ENCODE measurements at places on chromosomes 5 and 9.
A peak's percentile ranks its signal among the peaks of the same experiment; 100 is the strongest.

DNA sequence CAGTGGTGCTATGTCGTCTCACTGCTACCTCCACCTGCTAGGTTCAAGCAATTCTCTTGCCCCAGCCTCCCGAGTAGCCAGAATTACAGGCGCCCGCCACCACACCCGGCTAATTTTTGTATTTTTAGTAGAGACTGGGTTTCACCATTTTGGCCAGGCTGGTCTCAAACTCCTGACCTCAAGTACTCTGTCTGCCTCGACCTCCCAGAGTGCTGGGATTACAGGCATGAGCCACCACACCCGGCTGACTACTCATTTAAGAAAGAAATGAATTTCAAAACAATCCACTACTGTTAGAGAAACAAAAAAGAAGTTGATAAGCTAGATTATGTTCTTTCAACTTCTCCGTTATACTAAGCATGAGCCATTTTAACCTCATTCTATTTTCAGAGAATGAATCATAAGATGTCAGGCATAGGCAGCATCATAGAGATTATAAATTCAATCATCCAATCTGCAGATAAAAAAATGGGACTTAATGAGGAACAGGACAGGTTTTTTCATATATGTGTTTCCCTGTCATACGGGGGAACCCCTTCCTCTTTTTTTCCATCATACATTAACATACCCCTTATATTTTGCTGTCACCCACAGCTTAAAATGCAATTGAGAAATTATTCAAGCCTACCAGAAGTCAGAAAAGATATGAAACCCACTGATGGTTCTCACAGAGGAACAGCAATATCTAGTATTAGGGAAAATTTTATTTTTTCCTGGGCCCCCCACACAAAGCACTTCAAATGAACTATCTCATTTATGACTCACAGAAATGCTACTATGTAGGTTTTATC lies 26.5 kb upstream of the ADRB2 start:
- DNase-seq: peak; percentile 29

GRCh38 chr5:138979684-138980280 lies 104.6 kb upstream of the LRRTM2 start:
- DNase-seq: peak; percentile 25

DNA sequence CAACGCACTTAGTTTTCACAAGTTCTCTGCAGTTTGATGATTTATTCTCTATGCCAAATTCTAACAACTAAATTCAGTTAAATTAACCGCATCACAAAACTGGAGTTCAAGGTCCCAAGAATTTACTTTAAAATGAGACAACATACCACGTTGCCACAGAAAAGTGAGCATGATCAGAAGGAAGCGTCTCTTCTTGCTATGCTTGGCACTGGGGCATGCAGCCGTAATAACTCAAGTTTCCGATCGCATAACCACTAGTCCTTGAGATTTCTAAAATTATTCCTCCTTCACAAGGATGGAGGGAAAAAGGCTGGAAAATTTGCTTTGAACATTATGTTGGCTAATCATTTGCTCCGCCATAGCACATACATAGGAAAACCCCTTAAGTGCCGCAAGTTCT lies 13.9 kb downstream of the NFIB start:
- DNase-seq: no peak

- DNase-seq: no peak
Measured at GRCh38 chr5:119059740-119060255, 11.1 kb upstream of the DMXL1 start.

- no peak for DNase-seq
Measured at GRCh38 chr9:136201609-136202453, 3.1 kb downstream of the LHX3 start.

DNA sequence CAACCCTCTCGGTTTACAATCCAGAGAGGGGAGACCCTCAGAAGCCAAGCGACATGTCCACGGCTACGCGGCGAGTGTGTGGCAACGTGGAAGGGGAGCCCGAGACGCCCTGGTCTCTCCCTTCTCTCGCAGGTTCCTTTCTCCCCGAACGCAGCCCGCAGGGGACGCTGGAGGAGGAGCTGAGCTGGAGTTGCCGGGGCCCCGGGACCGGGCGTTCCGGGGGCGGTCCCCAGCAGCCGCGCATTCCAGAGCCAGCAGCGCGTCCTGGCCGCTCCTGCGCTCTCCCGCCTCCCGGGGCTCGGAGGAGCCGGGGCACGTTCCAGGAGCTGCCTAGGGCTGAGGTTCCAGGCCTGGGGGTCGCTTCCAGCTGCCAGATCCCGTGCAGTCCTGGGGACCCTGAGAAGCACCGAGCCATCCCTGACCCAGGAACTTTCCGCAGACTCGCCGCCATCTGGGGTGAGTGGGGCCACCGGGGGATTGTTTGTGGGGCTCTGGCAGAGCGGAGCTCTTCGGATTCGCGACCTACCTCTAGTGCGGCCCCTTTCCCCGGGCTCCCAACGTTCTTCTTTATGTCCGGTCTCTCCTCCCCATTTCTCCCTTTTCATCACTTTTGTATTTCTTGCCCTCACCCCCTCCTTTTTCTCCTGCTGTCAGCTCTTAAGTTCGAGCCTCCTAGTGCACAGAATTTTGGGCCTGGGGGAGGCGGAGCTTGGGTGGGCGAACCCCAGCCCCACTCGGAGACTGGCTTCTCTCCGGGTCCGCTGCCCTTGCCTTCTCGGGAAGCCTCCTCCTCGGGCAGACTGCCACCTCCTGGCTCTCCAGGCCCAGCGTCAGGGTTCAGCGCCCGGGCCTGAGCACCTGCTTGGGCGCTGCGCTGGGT lies at the start of gene SMIM3:
SMIM3 (plus strand) TSS at position 241 of the 880 bp plus-strand sequence. CDS start 16,684 bp downstream, outside the sequence.
- DNase-seq: peak; percentile 80

- DNase-seq: no peak
Measured at GRCh38 chr5:123610209-123610608, 98.2 kb downstream of the CSNK1G3 start.

GRCh38 chr5:179536676-179537075 lies 13.7 kb upstream of the RUFY1 start:
- DNase-seq: no peak

- no peak for DNase-seq
Measured at GRCh38 chr9:107389617-107390071, 99.9 kb downstream of the KLF4 start.

DNA sequence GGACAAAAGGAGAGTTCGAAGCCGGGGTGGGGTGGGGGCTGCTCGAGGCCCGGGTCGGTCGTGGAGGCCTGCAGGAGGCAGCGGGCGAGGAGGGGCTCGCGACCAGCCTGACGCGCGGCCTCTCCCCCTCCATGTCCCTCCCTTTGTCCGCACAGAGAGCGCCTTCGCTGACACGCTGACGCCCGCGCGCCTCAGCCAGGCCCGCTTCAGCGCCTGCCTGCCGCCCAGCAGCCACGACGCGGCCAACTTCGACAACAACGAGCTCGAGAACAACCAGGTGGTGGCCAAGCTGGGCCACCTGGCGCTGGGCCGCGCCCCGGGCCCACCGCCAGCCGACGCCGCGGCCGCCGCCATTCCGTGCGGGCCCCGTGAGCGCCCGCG lies 42.2 kb downstream of the NEURL1B start:
- no peak for DNase-seq

DNA sequence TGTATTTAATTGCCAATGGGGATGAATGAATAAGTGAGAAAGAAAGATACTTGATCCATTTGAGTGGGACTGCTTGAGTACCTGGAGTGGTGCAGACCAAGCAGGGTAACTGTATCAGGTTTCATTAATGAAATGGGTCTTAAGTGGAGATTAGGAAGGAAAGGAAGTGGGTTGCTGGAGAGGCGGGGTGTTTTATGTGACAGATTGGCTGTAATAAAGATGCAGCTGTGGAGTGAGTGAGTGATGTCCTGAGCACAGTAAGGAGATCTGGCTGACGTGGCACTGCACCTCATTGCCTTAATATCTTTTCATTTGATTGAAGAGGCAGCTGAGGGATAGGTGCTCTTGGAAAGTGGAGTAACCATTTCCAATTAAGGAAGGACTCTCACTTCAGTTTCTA lies 161.0 kb upstream of the CCDC152 start:
- no peak for DNase-seq

DNA sequence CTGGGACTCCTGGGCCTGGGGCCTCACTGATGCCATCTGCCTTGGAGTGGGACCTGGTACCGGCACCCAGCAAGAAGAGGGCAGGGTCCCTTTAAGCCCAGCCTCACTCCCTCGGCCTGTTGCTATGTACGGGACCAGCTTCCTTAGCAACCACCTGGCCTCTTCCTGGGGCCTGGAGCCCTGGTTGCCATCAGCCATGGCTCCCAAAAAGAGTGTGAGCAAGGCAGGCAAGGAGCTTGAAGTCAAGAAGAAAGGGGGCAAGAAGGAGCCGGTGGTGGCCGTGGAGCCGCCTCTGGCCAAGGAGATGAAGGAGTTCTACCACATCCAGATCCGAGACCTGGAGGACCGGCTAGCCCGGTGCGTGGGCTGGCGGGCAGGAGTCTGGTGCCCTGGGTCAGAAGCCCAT lies at the start of gene CFAP157:
CFAP157 (plus strand) TSS at position 153 of the 406 bp plus-strand sequence; CDS start at position 197, 44 bp downstream.
- peak; percentile 27 for DNase-seq

GRCh38 chr9:16521868-16522411 lies 348.5 kb downstream of the BNC2 start:
- peak; percentile 86 for DNase-seq

DNA sequence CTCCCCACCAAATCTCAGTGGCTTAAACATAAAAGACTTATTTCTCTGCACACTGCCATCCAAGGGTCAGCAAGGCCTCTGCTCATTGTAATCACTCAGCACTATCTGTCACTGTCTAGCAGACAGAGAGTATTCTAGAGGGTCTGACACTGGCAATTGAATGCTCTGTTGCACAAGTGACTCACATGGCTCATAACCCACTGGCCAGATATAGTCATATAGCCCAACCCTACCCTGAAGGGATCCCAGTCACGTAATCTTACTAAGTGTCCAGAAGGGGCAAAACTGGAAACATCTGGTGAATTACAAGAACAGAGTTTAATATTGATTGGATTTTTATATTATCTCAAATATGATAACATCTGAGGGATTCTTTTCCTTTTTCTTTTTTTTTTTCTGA lies 80.7 kb downstream of the TSSK1B start:
- no peak for DNase-seq

- DNase-seq: peak; percentile 47
Measured at GRCh38 chr5:147887026-147887627, 8.6 kb downstream of the SCGB3A2 start.

DNA sequence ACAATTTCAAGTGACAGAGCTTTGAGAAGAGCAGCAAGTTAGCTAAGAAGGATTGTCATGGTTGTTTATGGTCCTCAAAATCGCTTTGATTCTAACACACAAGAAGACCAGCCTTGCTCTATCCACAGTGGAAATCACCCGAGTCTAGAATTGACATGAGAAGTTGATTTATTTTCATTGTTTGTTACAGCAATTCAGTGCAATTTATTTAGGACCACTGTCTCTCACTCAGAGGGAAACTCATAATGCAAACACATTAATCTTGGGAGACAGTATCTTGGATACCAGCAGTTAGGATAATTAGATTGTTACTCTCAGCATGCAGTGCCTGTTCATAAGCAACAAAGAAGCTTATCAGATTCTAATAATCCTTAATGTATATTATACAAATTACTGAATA lies 498.9 kb downstream of the NTRK2 start:
- no peak for DNase-seq

DNA sequence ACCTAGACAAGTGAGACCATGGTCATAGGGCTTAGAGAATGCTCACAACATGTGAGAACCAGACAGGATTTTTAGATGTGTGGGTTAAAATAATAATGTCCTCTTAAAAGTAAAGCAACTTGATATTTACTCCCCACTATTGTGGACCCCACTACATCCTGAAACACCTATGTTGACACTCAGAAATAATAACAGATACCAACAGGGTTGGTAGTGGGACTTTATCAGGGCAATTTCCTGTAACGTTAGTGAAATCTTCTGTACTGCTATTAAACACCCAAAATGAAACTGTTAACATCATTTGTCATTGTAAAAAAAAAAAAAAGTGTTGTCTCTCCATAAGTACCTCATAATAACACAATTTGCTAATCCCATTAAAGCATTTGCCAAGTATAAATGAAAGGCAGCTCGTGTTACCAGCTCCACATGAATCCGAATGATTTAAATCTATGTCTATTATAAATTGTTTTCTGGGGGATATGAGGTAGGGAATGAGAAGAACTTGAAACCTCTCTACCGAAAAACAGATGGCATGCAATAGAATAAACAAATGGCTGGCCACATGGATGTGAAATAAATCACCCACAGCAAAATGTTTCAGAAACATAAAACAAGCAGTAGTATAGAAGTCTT lies 285.9 kb downstream of the ARHGEF28 start:
- DNase-seq: no peak

DNA sequence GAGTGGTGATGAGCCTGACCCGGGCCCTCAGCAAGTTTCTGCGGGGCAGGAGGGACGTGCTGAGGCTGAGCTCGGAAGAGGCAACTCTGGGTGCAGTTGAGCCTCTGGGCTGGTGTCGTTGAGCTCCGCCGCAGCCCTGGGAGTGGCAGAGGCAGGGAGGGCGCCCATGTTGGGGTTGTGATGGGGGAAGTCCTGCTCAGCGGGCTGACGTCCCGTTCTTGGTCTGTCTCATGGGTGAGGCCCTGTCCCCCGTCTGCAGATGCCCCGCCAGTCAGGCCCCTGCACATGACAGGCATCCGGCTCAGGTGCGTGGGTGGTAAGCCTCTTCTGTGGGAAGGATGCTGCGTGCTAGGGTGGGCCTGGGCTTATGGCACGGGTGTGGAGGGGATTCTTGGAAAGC lies 64.3 kb downstream of the RXRA start:
- no peak for DNase-seq

DNA sequence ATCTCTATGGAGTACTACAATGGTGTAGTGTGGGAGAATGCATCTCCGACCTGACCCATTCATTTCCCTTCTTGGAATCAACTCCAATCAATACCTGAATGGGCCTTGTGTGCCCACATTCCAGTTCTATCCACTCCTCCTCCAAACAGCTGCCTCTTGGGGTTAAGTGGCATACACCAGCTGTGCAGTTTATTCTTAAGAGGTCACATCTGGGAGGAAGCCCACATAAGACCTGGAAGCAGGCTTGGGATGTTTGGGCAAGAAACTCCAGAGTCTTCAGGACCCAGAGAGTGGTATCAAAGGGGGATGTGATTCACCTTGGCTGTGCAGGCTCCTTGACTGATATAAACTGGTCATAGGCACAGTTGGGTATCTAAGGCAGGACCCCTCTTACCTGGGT lies 46.0 kb downstream of the ACTBL2 start:
- no peak for DNase-seq

GRCh38 chr5:159021901-159022556 lies 77.7 kb downstream of the EBF1 start:
- peak; percentile 86 for DNase-seq

DNA sequence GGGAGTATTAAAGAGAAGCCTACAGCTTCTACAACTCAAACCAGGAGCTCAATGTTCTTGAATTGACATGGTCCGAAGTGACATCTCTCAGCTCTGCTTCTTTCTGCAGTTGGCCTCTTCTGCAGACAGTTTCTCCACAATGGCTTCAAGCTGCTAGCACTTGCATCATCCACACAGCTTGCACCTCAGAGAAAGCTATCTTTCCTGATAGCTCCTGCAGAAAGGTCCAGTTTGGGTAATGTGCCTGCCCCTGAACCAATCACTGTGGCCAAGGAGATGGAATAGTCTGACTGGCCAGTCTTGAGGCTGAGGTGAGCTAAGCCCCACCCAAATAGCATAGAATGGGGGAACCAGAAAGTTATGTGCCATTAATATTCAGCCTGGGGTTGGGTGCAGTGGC lies 95.8 kb upstream of the ABCA1 start:
- DNase-seq: peak; percentile 75

Data from NB4 (cell line).